ENCODE measurements at places on chromosomes 16 and 17.
A peak's percentile ranks its signal among the peaks of the same experiment; 100 is the strongest.

DNA sequence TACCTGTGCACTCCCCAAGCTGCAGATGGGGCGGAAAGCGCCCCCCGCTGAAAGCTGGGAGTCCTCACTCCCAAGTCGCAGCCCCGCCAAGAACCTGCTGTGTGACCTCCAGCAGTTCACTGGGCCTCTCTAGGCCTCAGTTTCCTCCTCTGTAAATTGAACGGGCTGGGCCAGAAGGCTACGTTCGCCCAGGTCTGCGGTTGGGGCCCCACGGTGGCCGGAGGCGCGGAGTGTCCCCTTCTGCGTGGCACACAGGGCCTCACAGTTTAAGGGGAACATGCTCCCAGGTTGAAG lies 628 bp downstream of the GALK1 start:
- DNase-seq: no peak

GRCh38 chr17:19386051-19386929 lies 700 bp downstream of the MFAP4 start:
- DNase-seq: peak; percentile 28

DNA sequence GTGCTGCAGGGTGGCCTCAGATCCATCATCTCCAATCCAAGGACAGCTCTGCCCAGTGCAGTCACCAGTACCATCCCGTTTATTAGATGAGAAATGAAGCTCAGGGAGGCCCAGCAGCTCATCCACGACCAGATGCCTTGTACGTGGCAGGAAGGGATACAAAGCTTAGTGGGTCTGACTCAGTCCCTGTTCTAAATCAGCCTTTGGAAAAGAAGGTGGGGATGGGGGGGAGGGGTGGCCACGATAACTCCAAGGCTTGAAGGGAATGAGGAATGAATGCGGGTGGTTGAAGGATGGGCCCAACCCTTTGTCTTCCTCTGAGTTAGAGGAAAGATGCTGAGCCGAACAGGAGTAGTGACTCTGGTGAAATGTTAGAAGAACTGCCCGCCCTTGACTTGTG lies 25.8 kb downstream of the LLGL2 start:
- DNase-seq: no peak

- peak; percentile 98 for DNase-seq
These were observed 25.3 kb downstream of the MBTPS1 start for GRCh38 chr16:84091460-84091859.

DNA sequence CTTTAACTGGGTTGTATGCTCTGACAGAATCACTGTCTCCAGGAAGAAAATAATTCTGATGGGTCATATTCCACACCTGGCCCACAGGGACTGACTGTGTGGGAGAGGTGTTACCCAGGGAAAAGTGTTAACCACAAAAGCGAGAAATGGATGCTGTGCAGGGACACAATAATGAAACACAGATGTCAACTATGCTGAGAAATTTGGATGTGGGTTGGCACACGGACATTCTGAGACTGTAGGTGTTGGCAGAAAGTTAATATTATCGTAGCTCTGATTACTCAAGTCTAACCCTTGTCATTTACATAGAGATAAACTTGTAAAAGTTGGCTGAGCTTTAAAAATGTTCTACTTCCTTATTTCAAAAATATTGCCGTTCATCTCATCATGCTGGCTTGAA lies 19.6 kb downstream of the TMC5 start:
- DNase-seq: no peak

DNA sequence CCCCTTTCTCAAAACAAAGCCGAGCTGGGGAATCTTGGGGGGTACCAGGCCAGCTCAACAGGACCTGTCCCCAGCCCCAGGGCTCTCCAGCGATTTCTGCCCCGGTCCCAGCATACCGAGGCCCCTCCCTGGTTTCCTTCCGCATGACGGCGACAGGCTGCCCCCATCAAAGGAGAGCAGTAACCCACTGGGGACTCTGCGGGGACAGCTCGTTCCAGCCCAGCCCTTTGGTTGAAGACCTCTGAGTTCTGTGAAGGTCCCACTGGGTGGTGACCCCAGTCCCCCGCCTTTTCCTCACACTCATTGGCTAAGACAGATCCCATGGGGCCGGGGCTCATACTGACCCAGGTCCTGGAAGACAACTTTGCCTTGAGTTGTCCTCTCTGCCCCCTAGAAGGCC lies 4.1 kb downstream of the SMTNL2 start:
- DNase-seq: no peak

DNA sequence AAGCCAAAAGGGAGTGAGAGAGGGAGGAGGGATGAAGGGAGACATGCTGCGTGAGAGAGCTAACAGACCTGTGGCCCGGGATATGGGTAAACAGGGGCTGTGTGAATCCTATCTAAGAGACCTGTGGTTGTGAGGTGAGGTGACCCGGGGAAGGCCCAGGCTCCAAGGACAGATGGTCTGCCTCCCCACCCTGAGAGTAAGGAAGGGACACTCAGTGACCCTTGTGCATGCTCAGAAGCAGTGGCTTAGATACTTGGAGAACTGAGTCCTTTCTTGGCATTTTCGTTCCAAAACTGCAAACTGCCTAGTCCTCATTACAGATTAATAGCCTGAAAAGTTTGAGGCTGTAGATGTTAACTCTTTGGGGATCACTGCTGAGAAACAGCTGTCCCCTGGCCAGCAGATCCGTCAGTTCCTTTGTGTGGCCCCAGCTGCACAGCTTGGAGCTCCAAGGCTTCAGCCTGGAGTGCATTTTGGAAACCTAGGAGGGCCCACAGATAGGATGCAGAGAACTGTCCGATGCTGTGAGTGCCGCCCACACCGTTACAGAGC lies 121.6 kb downstream of the SMG6 start:
- no peak for DNase-seq

GRCh38 chr17:66387392-66387981 lies 85.1 kb downstream of the PRKCA start:
- no peak for DNase-seq

DNA sequence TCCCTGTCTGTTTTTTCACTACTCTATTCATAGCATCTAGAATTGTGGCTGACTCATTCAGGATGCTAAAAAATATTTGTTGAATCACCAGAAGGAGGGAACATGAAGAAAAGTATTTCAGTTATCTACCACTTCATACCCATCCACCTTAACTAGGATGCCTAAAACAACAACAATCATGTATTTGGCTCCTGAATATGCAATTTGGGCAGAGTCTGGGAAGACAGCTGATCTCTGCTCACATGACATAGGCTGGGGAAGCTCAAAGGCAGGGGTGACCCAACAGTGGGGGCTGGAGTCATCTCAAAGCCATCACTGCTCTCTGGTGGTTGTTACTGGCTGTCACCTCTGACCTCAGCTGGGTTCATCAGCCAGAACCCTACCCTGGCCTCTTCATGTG lies 80.1 kb upstream of the RPL38 start:
- DNase-seq: no peak

DNA sequence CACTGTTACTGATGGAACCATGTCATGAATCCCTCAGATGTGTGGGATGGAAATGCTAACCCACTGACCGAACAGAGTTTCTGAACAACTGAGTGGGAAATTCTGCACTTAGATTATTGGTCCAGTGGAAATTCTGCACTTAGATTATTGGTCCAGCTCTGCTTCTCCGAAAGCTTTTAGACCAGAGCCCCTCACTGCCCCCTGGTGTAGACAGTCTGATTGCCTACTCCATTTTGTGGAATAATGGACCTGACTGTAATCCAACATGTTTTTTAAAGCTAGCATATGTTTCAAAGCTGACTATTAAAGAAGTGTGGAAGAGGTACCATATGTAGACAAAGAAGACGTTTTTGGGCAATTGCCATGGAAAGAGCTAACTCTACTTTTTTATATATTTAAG lies 50.3 kb upstream of the TBX2 start:
- DNase-seq: peak; percentile 12

- peak; percentile 34 for DNase-seq
These were observed 53.7 kb upstream of the RCVRN start for GRCh38 chr17:9958586-9959281.

- peak; percentile 64 for DNase-seq
These were observed 8.8 kb downstream of the JUP start for GRCh38 chr17:41777574-41778188.

DNA sequence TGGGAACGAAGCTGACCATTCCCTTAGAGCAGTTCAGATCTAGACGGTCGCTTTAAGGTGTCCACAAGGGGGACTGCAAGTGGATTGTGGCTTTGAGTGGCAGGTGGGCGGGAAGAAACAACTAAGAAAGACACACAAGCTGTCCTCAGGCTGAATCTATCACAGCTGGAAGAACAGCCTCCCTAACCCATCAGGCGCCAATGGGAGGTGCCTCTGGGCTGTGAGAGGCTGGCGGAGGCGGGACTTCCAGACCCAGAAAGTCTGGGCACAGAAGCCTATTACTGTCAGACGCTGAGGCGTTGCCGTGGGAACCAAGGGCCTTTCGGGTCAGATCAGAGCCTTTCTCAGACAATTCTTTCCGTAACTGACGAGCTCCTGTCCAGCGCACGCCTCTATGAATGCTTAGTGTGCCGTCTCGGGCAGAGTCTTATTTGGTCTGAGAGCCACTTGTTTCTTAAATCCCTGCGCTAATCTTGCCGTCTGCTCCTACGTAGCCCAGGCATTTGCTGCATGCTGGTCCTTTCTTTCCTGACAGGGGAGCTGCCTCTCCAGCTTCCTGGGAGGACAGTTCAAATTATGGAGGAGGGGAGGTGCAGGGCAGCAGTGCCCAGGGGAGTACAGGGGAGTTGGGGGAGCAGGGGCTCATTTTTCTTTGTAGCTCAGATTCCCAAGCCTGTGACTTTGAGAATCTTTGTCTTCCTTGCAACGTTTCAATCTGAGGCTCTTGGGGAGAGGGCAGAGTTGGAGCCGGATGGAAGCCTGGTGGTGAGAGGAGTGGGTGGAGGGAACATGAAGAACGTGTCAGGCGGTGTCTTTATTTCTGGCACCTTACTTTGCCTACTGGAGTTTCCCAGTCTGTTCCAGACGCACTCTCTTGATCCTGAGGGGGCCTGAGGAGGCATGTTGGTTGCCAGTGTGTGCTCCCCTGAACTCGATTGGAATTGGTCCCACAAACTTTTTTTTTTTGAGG lies 618.7 kb downstream of the KCNJ18 start:
- DNase-seq: peak; percentile 62

DNA sequence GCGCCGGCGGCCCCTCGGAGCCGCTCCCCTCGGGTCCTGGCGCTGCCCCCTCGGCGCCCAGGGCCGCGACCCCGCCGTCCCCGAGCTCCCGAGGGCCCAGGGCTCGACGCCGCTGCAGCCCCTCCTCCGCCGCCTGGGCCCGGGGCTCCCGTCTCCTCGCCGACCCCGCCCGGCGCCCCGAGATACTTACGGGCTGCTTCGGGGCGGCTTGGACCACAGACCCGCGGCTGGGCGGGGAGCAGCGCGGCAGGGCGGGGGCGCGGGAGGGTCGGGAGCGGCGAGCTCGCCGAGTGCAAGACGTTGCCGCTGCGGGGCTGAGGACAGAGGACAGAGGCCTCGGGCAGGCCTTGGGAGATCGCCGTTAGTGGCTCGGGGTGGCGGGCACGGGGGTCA lies 290 bp downstream of the TOB1 start:
- peak; percentile 61 for DNase-seq

DNA sequence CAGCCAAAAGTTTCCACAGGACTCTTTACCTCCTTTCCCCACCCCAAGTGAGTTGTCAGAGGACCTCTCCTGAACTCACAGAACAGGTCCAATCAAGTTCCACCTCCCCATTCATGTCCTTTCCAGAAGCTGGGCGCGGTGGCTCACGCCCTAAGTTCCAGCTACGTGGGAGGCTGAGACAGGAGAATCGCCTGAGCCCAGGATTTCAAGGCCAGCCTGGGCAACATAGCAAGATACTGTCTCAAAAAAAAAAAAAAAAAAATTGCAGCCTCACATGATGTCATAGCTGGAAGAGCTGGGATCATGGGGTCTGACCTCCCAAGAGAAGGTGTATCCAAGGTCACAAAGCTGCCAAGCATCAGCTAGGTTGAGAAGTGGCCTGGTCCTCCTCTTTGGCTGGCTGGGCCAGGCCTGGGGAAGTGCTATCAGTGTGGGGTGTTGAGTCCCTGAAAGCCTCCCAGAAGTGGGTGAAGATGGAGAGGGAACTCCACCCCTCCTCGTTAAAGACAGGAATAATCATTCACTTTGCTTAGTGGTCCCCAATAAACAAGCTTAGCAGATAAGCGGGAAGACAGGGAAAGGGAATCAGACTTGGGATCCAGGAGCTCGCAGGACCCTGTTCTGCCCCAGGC lies 5.5 kb upstream of the MNT start:
- DNase-seq: no peak

- no peak for DNase-seq
These were observed 670.7 kb downstream of the MAF start for GRCh38 chr16:78929841-78930240.

DNA sequence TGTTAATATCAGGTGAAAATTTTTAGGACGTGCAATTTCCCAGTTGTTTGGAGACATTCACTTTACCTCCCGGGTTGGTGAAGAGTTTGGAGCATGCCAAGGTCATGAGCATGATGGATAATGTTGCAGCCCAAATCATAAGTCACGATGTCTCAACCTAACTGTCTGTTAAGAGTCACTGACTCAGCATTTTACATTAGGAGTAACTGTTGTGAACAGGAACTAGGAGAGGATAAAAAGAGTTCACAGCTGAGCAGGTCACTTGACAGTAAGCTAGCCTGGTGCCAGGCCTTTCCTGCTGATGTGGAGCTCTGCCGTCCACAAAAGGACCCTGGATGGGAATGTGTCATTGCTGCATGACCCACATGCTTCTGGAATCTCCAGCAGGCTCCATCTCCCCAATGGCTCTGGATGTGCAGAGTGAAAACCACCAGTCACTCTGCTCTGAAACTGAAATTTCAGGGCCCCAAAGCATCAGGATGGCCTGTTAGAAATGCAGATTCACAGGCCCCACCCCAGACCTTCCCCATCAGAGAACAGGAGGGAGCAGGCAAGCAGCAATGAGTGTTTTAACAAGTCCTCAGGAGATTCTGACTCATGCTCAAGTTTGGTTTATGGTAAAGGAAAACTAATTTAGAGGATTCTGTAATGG lies 371.6 kb upstream of the MAF start:
- no peak for DNase-seq

- no peak for DNase-seq
These were observed 4.9 kb downstream of the STARD3 start for GRCh38 chr17:39641883-39642282.

DNA sequence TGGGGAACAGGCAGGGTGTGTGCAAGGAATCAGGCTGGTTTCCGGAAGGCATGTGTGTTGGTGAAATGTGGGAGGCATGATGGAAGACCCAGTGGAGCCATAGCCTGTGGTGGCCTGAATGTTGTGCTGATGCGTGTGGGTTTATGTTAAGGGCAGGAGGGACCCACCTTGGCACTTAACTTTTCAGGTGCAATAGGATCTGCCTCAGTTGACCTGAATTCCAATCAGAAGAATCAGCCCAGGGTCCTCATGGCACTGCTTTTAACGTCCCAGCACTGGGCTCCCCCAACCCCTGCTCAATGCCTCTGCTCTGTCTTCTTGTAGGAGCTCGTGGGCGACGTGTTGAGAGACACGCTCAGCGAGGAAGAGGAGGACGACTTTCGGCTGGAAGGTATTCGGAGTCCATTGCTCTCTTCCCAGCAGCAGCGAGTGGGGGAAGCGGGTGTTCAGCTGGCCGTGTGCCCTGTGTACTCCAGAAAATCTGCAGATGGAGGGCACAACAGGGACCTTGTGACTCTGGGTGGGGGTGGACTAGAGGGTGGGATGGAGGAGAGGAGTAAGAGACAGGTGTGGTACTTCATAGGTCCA lies 59.9 kb downstream of the NKD1 start:
- DNase-seq: no peak

Measured in NCI-H524 (cell line).